ENCODE measurements at places on chromosomes 3 and 15.

- DNase-seq, result no peak
These were observed 203.1 kb downstream of the CHL1 start for GRCh38 chr3:399647-400046.

DNA sequence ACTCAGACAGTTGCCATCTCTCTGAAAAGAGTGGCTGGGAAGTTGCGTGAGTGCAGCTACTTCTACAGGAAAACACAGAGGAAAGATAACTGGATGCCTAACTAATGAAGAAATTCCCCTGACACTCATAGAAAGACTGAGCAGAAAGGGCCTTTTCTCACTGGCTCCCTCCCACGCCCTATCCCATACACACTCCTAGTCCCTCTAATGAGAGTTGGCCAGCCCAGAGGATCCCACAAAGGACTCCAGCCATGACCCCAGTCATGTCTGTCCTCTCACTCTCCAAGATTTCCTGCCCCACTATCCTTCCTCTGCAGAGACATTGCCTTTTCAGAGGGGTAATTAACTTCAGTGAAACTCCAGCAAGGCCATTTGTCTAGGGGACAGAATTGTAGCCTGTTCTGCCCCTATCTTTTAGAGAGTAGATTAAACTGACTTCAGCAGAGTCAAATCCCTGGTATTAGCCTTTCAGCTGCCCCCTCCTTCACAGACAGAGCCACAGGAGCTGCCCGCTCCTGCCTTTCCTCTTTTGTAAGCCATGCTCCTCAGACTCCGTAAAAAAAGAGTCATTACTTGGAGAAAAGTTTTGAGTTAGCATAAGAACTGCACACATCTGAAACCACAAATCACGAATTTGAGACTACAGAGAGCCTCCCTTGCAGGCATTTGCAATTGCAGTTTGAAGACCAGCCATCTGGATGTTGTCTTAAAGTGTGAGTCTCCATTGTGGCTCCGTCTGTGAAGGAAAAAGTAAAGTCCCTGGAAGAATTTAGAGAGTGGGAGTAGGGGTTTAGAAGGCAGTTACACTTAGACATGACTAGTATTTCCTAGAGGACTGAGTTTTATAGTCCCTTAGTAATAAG, 129.1 kb upstream of the SEMA6D start:
- DNase-seq, result no peak

DNA sequence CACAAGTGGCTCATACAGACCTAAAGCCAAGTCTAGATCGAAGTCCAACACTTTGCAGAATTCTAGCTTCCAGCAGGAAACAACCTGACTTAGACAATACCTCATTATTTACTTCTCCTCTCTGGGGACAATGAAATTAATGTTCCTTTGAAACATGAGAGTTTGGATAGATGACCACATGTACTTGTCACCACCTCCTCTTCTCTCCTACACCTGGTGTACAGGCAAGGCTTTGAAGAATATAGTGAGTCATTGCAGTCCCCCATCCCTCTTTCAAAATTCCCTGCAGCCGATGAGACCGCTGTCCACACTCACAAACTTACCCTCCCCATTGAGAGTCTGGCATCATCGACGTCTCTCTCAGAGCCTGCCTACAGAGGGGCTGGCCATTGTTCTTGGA, 189.0 kb upstream of the HES1 start:
- DNase-seq, result no peak

DNA sequence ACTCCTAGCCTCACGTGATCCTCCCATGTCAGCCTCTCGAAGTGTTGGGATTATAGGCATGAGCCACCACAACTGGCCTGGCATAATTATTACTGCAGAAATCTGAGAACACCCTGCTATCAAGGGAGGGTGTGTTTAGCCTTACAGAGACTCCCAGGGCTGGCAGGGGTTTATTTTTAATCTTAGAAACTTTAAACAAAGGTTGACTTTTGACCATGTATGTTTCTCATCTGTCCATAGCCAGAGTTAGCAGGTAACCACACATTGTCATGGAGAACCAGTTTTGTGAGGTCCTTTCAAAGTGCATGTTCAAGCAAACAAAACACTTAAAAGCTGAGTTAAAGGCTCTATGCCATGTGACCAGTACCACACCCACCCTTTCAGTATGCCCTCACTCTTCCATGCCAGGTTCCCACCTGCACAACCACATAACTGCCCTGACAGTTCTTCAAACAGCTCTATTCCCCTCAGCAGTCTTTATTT, 11.1 kb downstream of the SIAH2 start:
- no peak for DNase-seq

GRCh38 chr3:141680620-141681389, 57.3 kb upstream of the RNF7 start:
- DNase-seq, result no peak

DNA sequence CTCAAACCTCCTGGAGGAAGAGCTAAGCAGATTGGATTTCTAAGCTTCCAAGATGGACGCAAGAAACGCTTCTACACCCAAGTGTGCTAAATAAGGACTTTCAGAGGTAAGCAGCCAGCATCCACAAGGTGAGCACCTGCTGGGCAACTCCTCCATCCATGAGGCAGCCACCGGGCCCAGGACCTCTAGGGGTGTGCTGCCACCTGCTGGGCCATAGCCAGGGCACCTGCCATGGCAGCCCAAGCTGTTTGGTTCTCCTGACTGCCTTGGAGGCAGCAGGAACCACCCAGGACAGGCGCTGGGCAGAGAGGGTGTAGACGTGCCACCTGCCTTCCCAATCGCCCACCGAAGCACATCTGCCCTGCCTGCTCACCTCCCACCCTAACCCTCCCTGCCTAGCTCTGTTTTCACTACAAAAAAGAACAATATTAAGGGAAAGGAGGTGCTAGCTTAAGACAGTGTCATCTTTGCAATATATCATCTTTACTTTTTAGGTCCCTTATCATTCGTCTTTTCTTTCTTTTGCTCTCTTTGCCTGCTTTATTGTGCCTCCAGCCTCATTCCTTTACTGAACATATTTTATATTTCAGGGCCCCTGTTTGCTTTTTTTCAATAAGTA, 12.9 kb downstream of the C15orf62 start:
- no peak for DNase-seq

- DNase-seq, result no peak
These were observed 166.8 kb upstream of the LRRN1 start for GRCh38 chr3:3632449-3632848.

GRCh38 chr15:64751464-64751863, 23.9 kb downstream of the RBPMS2 start:
- DNase-seq, result no peak

- DNase-seq, result peak; percentile 44
These were observed 110.1 kb upstream of the SKOR1 start for GRCh38 chr15:67715170-67715569.

DNA sequence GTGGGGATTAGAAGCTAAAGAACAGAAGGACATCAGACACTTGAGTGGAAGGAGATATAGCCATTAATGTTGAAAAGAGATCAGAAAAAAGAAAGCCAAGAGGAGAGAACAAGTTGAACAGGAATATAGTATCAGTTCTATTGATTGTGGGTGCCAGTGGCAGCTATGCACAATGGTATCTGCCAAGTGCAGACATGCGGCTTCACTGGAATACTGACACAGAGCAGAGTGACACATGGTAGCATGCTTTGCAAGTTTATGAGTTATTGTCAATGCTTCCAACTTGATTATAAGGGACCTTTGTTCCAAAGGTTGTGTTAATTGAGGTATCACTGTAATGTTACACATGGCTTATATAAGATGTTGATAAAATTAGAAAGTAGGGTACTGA, 42.0 kb upstream of the TP63 start:
- no peak for DNase-seq

GRCh38 chr3:145266368-145266767, 894.6 kb downstream of the PLOD2 start:
- no peak for DNase-seq

GRCh38 chr15:99202176-99202552, 47.2 kb downstream of the TTC23 start:
- no peak for DNase-seq

GRCh38 chr3:63986146-63986545, 37.1 kb downstream of the PSMD6 start:
- DNase-seq, result no peak

- DNase-seq, result no peak
These were observed 89.4 kb downstream of the CD47 start for GRCh38 chr3:108001457-108001856.

DNA sequence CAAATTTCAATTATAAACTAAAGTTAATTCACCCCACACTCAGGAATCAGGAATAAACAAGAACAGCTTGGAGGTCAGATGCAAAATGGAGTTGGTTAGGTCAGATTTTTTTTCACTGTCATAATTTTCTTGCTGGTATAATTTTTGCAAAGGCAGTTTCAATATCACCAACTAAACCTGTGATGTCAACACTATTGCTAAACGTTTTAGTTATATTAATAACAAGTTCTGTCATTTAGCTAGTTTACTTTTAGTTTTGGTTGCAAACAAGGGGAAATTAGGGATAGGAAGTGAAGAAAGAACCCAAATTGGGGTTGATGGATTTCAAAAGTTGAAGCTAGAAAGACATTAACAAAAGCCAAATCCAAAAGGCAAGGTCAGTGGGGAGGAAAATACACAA, 4.6 kb upstream of the CPB1 start:
- no peak for DNase-seq

DNA sequence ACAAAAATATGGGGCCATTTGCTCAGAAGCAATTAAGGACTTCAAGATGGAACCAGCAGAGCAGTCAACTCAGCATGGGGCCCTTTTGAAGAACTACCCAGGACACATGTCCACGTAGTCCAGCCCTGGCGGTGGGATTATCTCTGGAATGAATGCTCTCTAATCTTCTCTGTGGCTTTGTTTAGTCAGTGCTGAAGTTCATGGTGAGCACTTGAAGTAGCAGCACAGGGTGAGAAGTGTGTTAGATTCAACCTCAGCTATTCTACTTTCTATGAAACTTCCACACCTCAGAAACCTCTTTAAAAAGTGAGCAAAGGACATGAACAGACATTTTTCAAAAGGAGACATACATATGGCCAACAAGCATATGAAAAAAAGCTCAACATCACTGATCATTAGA, 74.4 kb downstream of the THRB start:
- no peak for DNase-seq

DNA sequence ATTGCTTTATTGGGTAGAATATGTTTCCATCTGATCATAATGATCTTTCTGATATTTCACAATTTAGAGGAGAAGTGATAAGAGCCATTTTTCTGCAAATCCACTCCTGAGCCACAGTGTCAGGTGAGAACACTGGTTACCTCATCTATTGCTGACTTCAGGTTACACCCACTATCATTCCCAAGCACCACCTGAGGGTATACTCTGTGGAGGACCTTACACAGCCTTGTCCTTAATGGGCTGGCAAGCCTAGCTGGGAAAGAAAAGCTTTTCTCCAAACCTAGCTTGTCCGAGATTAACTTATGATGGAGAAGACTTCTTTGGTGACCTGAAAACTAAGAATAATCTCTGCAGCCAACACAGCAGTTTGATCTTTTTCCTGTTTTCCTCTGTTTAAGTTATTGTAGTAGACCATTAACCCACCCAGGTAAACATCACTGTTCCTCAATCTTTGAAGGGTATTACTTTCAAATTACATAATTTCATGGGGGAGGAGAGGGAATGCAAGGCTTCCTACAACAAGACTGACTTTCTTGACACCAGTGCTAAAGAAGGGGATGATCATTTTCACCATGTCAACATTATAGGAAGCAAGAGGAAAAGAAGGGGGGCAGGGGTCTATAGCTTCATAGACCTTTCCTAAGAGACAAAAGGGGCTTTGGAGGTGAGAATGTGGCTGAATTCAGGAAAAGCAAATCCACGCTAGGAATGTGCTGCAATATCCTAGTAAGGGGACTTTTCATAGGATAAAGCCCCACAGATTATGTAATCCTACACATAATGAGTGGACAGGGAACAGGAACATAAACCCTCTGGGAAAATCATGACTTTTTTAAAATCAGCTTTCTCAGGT, 1.7 kb downstream of the NCEH1 start:
- no peak for DNase-seq

DNA sequence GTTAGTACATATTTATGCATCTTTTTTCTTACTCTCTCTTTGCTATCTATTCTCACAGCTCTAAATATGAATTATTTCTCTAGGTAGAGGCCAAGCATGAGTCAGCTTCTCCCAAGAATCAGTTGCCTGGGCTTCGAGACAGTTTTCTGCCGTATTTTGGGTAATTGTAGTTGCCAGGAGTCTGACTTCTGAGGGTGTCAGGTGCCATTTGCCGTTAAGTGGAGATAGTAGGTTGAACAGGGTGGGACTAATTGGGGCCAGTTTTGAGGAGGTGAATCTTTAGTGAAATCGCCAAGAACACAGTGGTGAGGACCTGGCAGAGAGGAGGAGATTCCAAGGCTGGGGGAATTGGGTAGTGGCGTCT, 7.8 kb upstream of the NRROS start:
- no peak for DNase-seq

DNA sequence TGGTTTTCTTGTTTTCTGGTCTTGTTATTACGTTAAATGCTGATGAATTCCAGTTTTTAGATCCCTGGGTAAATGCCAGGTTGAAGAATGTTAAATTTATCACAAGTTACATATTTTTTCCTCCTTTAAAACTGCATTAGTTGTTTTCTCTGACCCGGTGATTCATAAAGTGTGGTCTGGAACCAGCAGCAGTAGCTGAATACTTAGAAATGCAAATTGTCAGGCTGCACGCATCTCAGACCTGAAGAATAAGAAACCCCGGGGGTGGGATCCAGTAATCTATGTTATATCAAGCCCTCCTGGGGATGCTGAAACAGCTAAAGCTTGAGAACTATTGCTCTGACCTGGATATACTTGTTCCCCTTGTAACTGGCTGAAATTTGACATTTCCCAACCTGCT, 69.1 kb downstream of the PEX5L start:
- no peak for DNase-seq

DNA sequence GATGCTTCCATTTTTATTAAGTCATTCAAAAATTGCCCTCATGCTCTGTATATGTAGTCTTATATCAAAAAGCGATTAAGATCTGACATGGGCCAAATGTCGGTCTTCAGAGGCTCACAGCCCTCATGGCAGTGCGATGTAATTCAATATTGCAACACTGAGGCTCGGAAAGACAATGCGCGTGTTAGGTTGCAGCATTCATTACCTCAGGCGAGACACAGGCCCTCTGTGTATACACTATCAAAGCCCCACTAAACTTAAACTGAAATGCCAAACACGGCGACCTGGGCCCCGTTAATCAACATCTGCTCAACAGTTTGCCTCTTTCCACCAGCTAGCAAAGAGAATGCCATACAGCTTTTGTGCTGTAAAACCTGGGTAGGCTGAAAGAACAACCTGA, 413.4 kb downstream of the ERC2 start:
- DNase-seq, result no peak

GRCh38 chr3:45477041-45477725, 88.8 kb downstream of the LARS2 start:
- DNase-seq, result no peak
